ENCODE measurements at places on chromosomes 5 and 9. TPM values are rescaled to one million over a fixed set of nuclear protein-coding genes. Genes with fewer than 3 reads are reported as not detected.

PDE6A gene
- total RNA-seq, result not detected

DNA sequence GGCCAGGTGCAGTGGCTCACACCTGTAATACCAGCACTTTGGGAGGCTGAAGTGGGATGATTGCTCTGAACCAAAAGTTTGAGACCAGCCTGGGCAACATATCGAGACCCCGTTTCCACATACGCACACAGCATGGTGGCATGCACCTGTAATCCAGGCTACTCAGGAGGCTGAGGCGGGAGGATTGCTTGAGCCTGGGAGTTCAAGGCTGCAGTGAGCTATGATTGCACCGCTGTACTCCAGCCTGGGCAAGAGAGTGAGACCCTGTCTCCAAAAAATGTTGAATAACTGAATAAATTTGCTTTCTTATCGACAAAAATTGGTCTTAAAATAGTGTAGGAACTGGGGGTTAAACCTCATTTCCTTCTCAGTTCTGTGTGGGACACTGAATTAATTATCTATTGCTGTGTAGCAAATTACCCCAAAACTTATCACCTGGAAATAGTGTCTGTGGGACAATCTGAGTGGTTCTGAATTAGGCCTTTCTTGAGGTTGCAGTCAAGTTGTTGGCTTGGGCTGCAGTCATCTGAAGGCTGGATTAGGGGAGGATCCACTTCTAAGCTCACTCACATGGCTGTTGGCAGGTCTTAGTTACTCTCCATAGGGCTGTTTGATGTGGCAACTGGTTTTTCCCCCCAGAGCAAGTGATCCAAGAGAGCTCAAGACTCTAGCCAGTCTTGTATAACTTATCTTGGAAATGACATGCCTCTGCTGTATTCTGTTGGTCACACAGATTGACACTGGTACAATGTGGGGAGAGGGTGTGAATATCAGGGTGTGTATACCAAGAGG, 2.0 kb downstream of the SNX30 start:
- no peak for DNase-seq

- DNase-seq, result no peak
Observed at GRCh38 chr9:130208600-130209347, 36.6 kb downstream of the NCS1 start.

PCDHGA3 gene
- not detected for total RNA-seq

PCDHB9 gene
- not detected for total RNA-seq

DNA sequence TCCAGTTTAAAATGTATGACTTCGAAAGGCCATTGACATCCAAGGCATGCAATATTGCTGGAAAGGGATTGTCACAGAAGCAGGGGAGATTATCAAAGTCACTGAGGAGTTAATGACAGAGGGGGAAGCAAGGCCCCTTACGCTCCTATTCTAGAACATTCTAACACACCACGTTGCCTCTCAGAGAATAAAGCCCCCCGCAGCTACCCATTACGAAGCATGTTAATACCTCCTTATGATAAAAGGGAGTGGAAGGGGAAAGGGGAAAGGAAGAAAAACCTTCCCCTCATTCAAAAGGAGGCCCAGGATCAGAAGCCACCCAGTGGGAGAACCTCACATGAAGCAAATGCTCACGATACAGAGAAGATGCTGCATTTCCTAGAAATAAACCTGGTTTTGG, 213.6 kb downstream of the DAB2IP start:
- DNase-seq, result no peak

DNA sequence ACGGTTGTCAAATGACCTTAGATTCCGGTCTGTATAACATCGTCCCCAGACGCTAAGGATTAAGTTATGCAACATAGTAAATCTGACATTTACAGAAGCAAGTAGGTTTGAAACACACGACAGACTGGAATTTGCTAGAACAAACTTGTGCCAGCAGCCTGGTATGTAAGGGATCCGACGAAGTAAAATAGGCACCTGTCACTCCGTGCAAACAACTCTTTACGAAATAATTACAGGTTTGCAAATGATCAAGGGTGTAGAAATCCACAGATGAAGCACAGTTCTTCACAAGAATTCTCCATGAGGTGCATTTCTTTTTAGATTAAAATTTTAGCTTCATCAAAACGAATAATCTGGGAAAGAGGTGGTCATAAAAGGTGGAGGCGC, 508 bp downstream of the MOCS2 start:
- DNase-seq, result no peak

EIF4EBP3 gene
- 24.5 TPM for total RNA-seq

- no peak for DNase-seq
Observed at GRCh38 chr5:119745976-119746375, 116.6 kb downstream of the FAM170A start.

GRCh38 chr5:110371725-110372041, 354.8 kb downstream of the TMEM232 start:
- no peak for DNase-seq

DNA sequence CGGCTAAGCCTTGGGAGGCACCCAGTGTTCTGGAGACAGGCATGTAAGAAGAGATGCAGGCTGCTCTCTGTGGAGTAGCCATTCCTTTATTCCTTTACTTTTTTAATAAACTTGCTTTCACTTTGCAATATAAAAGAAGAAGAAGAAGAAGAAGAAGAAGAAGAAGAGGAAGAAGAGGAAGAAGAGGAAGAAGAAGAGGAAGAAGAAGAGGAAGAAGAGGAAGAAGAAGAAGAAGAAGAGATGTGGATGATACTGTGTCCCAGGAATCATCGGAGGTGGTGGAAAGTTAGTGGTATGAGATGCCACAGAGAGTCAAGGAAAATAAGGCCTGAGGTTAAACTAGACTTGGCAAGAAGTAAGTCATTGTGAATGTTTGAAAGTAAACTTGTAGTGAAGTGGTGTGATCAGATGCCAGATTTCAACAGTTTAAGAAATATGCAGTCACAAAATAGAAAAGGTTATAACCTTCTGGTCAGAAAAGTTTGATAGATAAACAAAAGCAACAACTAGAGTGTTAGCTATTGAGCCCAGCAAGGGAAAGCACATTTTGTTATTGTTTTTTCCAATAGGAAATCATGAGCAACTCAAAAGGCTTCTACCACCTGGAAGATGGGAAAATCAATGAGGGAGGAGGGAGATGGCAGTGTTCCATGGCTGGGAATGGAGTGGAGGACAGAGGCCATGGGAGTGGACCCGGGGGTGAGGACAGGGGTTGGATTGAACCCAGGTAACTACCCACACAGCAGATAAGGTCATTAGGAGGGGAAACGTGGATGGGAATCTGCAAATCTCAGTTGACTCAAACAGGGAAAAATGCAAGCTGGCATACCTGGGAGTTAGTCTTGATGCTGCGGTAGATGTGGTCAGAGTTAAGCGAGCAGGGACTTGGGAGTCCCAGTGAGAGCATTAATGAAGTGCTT, 16.8 kb downstream of the AOPEP start:
- DNase-seq, result no peak

GRCh38 chr9:126612813-126613641, 701 bp upstream of the LMX1B start:
- DNase-seq, result no peak

GRCh38 chr5:143166661-143167420, 236.6 kb downstream of the NR3C1 start:
- DNase-seq, result no peak

LIFR gene
- total RNA-seq, result not detected

HEMGN gene
- total RNA-seq, result 1.9 TPM

PRRC1 gene
- total RNA-seq, result 44.9 TPM

Data from naive thymus-derived CD8-positive, alpha-beta T cell (primary cell).